HTR-8/SVneo (cell line): ENCODE measurements at places on chromosomes 5 and 9.

DNA sequence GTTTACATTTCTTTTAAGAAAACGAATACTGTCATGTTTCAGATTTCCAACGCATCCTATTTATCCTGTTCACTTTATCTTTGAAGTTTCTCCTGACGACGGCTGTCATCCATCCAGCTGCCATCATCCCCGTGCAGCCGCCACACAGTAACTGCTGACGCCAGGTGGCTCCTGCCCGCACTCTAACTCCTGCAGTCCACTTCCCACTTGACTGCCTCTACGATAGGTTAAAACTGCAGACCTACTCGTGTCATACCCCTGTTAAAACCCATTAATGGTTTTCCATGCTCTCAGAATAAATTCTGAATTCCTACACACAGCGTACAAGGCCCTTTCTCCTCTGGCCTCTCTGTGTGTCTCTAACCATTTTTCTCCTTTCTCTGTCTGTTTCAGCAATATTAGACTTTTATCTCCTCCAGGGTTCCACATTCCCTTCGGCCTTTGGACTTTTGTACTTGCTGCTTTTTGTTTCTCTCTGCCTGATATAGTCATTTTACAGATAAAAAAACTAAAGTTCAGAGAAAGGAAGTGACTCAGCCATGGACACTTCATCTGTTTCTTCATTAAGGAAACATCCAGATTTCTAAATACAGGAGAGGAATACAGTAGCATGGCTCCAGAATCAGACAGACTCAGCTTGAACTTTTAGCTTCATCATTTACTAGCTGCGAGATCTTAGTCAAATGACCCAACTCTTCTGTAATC, 84.9 kb downstream of the ADAMTS12 start:
- DNase-seq, result no peak

DNA sequence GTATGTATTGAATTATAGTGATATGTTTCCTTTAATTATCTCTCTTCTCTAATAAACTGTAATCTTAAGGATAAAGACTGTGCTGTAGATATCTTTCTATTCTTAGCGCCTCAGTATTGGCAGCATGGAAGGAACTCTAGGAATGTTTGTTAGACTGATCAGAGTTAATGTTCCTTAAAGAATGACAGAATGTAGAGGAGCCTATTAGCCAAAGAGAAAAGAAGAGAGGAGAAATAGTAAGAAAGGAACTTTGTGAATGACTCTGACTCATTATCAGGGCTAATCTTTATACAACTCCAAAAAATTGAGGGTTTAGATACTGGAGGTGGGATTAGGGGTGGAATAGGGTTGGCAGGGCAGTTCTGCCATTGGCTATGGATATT, 59.0 kb upstream of the NUDT12 start:
- DNase-seq, result no peak

- DNase-seq, result peak; percentile 45
Measured at GRCh38 chr5:41869151-41869723, 988 bp downstream of the OXCT1 start.

GRCh38 chr5:146283344-146283761, 55.3 kb upstream of the POU4F3 start:
- DNase-seq, result peak; percentile 84

DNA sequence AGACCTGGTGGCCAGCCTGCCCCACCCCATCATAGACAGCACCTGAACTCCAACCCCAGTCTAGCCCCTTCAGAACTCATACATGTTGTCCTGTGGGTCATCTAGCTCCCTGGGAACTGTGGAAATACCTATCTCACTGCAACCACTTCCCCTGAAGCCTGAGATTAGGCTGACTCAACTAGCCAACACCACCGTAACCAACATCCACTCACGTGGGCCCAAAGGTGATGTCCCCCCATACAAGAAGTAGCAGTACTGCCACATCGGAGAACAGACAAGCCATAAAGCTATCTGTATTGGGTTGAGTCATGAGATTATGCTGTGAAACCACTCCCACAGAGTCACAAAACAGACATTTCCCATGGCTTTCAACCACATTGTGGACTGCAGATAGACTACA, 46.6 kb downstream of the OSMR start:
- DNase-seq, result no peak

GRCh38 chr5:32736842-32737241, 25.7 kb downstream of the NPR3 start:
- no peak for DNase-seq

- DNase-seq, result no peak
Measured at GRCh38 chr9:115691693-115692092, 461.9 kb upstream of the PAPPA start.

DNA sequence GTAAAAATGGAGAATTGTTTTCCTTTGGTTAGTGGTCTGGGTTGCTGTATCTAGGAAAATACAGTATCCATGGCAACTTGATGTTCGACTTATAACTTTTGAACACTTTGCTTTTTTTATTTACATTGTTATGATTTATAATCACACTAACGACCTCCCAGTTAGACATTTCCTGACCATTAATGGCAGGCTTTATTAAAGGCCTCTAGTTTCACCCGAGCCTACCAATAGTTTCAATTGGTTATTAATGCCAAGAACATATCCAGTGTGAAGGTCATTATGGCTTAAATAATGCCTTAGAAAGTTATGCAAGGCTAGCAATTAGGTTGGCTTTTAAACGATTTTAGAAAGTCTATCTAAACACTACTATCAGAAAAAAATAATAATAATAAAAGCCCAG, 452.0 kb downstream of the DMRTA1 start:
- DNase-seq, result no peak

- no peak for DNase-seq
Measured at GRCh38 chr9:109579191-109579948, 81.3 kb upstream of the PTPN3 start.

GRCh38 chr5:172486451-172486850, 32.1 kb upstream of the SH3PXD2B start:
- no peak for DNase-seq

DNA sequence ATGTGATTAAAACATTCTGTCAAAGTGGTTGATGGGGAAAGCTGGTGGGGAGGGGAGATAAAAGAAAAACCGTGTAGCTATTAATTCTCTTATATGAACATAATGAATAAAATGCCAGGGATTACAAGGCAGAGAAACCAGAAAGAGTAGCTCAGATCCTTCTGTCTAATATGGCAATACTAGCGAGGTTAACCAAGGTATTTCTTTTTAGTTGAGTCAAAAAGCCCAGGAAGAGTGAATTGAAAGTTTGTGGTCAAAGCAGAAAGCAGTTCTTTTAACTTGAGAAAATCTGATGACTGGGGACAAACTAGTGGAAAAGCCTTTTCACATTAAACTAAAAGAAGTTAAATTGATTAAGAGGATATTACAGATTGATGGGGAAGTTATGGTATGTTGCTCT, 76.0 kb downstream of the ERBIN start:
- DNase-seq, result no peak

GRCh38 chr5:158506648-158507047, 593.1 kb downstream of the EBF1 start:
- no peak for DNase-seq

DNA sequence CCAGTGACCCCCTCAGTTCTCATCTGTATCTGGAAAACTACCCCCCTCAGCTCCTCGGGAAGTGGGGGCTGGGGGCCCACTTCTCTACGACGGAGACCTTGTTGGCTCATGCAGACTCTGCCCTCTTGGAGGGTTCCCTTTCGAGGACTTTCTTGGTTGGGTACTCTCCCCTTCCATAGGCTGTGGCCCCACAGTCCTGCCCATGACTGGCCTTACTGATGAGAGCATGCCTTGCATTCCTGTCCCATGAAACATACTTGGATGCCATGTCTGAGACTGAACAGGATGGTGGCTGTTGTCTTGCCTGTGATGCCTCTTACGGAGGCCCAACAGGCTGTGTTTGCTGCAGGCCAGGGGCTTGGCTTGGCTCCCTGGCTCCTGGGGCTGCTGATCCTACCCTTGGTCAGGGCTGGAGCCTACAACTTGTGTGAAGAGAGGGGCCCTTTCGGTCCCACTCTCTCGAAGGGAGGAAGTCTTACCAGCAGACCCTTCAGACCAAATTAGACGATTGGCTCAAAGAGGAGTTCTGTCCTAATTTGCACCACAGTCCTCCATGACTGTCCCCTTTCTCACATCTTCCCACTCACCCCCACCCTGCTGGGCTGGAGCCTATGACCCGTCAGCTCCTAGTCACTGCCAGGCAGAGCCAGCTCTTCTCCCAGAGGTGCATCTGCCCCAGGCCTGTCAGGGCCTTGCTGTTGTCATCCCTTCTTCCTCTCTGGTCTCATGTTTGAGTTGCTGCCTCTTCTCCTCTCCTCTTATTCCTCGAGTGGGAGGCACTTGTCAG, 109.9 kb downstream of the CACNA1B start:
- peak; percentile 19 for DNase-seq

GRCh38 chr5:2748861-2749513, 2.5 kb downstream of the IRX2 start:
- DNase-seq, result no peak

- DNase-seq, result no peak
Measured at GRCh38 chr5:80720181-80720580, 65.4 kb upstream of the DHFR start.

- no peak for DNase-seq
Measured at GRCh38 chr9:111598733-111599091, 735 bp downstream of the PTGR1 start.

GRCh38 chr9:112894699-112895098, 4.0 kb upstream of the SLC46A2 start:
- no peak for DNase-seq

GRCh38 chr9:34991607-34992375, 2.2 kb downstream of the DNAJB5 start:
- no peak for DNase-seq

DNA sequence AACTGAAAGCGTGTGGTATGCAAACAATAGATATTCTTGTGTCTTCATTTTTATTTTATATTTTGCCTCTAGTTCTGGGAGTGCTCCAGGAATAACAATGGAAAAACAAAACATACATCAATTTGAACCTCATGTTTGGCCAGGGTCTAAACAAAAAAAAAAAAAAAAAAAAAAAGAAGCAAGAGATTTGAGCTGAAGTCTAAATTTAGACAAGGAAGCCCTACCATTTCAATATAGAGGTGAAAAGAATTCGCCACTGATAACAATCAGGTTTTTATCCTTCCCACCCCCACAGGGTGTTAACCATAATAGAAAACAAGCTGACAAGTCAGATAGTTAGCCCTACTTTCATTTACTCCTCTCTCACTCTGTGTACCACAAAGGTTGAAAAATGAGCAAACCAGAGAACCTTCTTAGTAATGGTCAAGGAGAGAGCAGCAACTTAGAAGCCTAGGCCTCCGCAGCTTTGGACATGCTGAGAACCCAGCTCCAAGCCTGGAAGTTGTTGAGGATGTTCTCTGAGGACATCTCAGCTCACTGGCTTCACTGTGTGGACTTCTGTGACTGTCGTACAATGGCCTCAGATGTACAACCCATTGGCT, 118.2 kb upstream of the HMHB1 start:
- DNase-seq, result no peak

DNA sequence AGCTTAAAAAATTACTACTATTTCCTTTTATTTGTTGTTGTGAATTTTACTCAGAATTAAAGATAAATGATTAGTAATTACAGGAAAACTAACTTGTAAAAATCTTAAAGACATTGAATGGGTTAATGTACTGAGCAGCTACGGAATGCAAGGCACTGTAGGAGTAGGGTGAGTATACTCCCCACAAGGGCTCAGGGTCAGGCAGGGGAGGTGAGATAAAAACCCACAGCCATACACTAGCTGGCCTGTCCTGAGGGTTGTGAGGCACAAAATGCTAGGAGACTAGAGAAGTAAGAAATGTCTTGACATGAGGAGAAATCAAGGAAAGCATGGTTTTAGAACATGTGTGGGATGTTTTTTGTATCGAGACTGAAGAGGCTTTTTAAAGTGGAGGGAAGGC, 13.4 kb downstream of the ZBED3 start:
- DNase-seq, result no peak

DNA sequence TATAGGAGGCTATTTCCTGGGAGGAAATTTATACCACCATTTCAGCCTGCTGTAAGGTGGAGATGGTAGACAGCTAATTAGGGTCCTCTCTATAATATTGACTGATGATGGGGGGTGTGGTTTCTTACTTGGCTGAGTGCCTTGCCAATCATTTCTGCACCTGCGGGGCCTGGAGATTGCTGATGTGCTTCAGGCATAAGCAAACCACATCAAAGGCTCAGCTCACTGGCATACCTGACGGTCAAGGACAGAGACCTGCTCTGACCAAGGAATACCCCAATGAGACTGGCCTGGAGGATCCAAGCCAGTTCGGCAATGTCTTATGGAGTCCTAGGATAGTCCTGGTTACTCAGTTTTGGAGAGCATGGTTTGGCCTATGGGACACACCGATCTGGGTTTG, 29.5 kb downstream of the ANKH start:
- DNase-seq, result no peak

DNA sequence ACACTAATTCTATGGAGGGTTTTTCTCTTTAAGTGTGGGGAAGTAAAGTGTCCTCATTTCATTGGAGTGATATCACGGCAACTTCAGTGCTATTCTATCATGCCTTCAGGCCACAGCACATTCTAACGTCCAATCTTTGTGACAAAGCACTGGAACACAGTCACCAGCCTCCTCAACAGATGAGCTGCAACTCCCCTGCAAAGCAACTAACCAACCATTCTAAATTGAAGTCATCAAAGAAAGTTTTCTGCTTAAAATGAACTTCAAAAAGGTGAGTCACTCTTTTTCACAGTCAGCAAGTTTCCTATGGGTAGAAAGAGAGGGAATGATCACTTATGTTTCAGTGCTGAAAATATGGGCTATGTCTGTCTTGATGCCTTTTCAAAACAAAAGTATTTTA, 190.8 kb downstream of the ELAVL2 start:
- DNase-seq, result no peak

DNA sequence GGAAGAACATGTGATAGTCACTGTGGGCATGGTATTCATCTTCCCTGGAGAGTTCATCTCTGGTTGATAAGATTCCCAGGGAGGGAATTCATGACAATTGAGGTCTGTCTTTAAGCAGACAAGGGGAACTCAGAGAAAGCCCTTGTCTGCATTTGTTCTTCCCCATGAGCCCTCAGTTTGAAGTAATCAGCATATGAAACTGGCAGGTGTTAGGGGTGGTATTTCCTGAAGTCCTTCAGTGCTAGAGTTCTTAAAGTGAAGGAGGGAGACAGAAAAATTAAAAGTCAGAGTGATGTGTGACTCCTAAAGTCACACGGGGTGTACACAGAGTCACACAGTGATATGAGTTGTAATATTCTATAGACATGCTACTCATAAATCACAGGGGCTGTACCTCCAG, 60.6 kb upstream of the SYK start:
- no peak for DNase-seq
